ENCODE measurements at places on chromosomes 6 and 20.
A peak's percentile ranks its signal among the peaks of the same experiment; 100 is the strongest.

- no peak for DNase-seq
Observed at GRCh38 chr6:23036406-23036983, 467.1 kb downstream of the HDGFL1 start.

DNA sequence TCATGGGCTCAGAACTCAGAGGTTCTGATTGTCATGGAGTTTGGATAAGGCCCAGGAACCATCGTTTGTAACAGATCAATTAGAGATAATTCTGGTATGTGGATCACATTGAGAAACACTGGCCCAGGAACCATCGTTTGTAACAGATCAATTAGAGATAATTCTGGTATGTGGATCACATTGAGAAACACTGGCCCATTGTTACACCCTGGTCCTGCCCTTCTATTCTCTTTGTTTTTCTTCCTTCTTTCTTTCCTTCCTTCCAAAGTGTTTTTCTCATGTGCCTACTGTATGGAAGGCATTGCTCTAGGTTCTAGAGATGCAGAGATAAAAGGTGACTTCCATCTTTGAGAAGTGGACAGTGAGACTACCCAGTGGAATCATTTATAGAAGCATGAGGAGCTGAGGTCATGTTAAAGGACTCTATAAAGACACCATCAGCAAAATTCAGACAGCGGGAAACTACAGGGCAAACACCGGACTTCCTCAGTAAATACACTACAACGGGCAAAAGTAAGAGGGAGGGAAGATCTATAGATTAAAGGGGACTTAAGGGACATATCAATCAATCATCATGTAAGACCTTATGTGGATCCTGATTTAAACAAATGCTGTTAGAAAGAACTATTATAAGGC, 153.8 kb downstream of the UNC5CL start:
- DNase-seq, result no peak

DNA sequence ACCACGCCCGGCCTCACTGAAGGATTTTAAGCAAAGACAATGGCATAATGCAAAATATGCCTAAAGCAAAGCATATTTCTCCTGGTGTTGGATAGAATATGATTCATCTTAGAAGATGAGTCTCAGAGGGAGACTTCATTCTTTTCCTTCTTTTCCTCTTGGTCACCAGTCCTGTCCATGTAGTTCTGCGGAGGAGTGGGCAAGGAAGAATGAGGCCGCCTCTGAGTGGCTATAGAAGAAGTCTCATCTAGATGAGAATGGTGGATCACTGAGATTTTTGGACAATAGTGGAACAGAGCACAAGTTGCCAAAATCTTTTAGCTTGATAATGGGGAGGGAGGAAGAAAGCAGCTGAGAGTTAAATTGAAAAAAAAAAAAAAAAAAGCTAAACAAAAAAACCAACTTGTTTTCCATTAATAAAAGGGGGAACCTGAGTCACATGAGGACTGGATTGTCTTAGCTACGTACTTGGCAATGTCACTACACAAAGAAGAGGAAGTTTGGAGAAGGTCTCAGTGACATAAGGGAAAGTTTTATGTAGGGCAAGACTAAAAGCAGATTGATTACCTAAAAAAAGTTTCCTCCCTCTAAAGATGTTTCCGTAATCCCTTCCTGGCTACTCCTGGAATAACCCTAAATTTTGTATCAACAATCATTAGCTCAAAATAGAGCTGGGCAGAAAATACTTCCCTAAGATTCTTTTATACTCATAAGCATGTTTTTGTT, 6.0 kb downstream of the CD83 start:
- DNase-seq, result no peak

GRCh38 chr6:22325481-22325880, 28.6 kb upstream of the PRL start:
- no peak for DNase-seq

GRCh38 chr6:162217058-162217457, 510.5 kb downstream of the PRKN start:
- no peak for DNase-seq

- no peak for DNase-seq
Observed at GRCh38 chr6:6712449-6713403, 124.2 kb downstream of the LY86 start.

- no peak for DNase-seq
Observed at GRCh38 chr6:169315830-169316614, 62.4 kb upstream of the THBS2 start.

GRCh38 chr6:4647414-4648365, 128.5 kb upstream of the CDYL start:
- DNase-seq, result peak; percentile 81

- DNase-seq, result no peak
Observed at GRCh38 chr20:64064145-64064698, 1.2 kb downstream of the TCEA2 start.

- no peak for DNase-seq
Observed at GRCh38 chr20:60718743-60719480, 533.1 kb upstream of the CDH4 start.

GRCh38 chr6:135054226-135054568, 425 bp downstream of the HBS1L start:
- no peak for DNase-seq

GRCh38 chr6:8608737-8609136, 173.4 kb upstream of the SLC35B3 start:
- no peak for DNase-seq

DNA sequence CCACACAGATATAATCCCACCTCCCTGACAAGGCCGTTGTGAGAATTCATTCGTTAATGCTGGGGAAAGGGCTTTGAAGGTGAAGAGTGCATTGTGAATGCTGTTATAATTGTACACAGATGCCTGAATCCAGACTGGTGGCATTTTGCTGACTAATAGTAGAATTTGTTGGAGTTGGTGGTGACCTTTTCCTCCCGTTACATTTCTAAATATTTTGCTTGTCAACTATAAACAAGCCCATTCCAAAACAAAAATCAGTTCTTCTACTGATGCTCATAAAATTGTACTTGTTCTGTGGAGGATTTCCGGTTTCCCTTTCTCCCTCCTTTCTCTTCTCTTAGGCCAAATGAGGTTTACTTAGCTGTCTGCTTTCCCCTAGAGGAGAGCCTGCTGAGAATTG, 253.1 kb upstream of the SUPT3H start:
- no peak for DNase-seq

DNA sequence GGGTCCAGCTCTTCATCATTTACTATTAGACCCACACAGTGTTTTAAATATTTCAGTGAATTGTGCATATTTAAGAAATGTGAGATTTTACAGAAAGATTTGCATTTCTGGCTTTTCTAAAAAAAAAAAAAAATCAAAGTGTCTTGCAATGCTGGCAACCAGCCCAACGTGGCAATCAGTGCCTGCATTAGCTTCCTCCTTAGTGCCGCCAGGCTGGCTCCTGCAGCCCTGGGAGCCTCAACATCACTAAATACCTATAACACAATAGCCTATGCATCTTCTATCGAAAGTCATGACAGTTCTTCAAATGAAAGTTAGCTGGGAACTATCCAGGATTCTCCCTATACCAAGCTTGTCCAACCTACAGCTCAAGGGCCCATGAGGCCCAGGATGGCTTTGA, 9.4 kb upstream of the CD93 start:
- no peak for DNase-seq

GRCh38 chr20:10119336-10119735, 84.5 kb downstream of the ANKEF1 start:
- DNase-seq, result no peak

DNA sequence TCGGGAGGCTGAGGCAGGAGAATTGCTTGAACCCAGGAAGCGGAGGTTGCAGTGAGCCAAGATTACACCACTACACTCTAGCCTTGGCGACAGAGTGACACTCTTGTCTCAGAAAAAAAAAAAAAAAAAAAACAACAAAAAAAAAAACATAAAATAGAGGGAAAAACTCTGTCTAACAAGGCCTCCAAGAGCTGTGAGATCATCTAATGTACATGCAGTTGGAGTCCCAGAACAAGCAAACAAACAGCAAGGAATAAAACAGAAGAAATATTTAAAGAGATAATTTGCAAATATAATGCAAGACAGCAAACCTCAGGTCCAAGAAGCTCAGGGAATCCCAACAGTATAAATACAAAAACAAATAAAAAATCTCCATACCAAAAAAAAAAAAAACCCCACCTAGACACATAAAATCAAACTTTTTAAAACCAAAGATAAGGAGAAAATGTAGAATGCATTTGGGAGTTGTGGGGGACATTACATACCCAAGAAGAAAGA, 35.0 kb upstream of the CCR6 start:
- no peak for DNase-seq

DNA sequence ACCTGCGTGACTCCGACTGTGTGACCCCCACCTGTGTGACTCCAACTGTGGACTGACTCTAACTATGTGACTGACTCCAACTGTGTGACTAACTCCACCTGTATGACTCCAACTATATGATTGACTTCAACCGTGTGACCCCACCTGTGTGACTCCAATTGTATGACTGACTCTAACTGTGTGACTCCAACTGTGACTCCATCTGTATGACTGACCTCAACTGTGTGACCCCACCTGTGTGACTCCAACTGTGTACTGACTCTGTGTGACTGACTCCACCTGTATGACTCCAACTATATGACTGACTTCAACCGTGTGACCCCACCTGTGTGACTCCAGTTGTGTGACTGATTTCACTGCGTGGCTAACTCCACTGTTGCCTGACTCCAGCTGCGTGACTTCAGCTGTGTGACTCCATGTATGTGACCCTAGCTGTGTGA, 38.6 kb downstream of the SYNJ2 start:
- DNase-seq, result no peak

- DNase-seq, result no peak
Observed at GRCh38 chr6:111837641-111838500, 35.4 kb downstream of the FYN start.

DNA sequence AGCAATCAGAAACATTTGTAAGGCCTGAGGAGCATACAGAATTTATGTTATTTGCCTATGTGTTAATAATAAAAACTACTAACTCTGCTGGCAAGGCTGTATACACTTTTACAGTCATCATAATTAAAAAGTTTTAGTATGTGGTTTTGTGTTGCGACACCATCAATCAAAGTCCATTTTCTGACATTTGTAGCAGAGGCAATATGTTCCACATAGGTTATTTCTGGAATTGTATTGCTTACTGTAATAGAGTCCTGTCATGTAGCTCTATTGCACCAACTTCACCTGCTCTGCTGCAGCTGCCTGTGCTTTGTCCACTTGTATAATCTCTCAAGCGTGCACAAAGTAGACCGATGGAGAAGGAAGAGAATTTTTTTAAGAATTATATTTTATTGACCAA, 501.8 kb downstream of the HACE1 start:
- no peak for DNase-seq

DNA sequence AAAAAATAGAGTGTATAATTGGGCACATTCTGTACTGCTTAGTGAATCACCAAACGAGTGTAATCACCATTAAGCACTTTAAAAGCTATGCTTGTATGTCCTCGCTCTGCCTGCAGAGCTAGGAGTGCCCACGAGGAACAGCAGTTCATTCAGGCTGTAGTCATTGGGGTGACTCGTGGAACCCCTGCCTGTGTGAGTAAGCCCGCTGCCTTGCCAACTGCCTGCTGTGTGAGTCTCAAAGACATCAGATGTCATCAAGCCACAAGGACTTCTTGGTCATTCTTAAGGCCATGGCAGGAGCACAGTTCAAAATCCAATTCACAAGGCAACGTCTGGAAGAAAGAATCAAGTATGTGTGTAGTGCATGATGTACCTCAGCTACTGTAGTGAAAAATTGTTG, 60.4 kb downstream of the FOXO3 start:
- no peak for DNase-seq

DNA sequence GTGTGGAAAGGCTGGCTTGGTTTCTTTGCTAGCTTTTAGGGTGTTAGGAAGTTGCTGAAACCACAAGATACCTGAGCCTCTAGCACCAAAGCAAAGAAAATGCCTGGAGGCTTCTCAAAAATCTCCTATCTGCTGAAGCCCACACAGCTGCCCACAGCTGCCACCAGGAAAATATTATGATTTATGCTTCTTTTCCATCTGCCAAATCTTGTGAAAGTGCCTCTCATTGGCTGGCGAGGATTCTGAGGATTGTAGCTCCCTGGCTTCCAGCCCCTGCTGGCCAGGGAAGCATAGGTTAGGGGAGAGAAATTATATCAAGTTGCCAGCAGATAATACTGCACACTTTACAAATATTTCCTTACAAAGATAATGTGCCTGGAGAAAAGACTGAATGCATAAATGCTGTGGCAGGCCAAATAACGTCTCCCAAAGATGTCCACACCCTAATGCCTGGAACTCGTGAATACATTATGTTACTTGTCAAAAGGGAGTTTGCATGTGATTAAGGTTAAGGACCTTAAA, 98.4 kb downstream of the MRPL14 start:
- DNase-seq, result peak; percentile 32

- DNase-seq, result no peak
Observed at GRCh38 chr20:33556246-33556645, 66.3 kb downstream of the CBFA2T2 start.

DNA sequence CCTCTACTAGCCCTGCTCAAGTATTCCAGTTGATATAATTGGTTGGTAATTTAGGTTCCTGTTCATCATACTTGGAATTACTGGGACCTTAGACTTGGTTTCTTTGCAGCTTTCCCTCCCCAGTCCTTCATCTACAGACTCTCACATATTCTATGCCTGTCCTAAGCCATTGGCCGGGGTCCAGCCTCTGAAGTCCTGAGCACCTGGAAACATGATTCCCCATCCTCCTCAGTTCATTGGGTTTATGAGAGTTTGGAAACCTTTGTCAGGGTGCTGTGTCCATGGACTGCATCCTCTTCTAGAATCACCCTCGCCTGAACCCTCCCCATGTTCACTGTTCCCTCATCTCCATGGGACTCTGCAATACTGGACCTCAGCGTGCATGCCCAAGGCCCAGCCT, 8.8 kb downstream of the GSTA2 start:
- no peak for DNase-seq

DNA sequence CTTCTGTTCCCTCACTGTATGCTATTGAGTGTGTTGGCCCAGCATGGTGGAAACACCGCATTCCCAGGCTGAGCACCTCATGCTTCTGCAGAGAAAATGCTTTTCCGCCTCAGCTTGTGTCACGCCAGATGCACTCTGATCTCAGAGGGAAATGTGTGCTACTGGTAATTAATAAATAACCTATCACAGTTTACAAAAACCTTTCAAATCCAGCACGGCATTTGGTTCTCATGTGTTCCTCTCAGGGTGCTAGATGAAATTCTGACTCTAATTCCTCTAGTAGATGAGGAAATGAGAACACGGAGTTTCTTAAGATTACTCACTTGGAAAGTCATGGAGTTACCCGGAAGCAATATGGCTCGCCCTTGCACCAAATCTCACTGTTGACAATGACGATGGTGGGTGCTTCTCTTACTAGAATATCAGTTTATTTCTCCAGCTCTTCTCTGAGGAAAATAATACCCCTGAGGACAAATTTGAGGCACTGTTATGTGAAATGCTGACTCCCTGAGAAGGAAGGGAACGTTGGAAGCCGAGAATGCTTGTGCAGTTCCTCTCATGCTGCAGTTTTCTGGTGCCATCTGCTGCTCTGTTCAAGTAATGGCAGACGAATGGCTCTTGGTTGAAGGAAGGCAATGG, 116.6 kb downstream of the RNF144B start:
- peak; percentile 71 for DNase-seq

GRCh38 chr6:138432063-138432356, 28.0 kb downstream of the HEBP2 start:
- peak; percentile 54 for DNase-seq

Measured in right cardiac atrium (tissue), 5 donors.